ENCODE measurements at places on chromosomes 4 and X.

DNA sequence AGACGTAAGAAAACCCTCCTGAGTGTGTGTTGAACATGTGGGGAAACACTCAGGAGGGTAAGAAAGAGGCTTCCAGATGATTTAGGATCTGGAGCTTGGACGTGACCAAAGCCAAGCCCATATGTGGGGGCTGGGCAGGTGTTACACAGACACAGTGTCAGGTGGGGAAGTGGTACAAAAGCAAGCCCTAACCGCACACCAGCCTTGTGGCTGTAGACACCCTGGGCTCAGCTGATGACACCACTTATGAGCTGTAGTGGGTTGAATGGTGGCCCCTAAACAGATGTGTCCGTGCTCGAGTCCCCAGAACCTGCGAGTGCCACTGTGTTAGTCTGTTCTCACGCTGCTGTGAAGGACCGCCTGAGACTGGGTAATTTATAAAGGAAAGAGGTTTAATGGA is 25.0 kb upstream of the NSG1 start:
- no peak for DNase-seq

DNA sequence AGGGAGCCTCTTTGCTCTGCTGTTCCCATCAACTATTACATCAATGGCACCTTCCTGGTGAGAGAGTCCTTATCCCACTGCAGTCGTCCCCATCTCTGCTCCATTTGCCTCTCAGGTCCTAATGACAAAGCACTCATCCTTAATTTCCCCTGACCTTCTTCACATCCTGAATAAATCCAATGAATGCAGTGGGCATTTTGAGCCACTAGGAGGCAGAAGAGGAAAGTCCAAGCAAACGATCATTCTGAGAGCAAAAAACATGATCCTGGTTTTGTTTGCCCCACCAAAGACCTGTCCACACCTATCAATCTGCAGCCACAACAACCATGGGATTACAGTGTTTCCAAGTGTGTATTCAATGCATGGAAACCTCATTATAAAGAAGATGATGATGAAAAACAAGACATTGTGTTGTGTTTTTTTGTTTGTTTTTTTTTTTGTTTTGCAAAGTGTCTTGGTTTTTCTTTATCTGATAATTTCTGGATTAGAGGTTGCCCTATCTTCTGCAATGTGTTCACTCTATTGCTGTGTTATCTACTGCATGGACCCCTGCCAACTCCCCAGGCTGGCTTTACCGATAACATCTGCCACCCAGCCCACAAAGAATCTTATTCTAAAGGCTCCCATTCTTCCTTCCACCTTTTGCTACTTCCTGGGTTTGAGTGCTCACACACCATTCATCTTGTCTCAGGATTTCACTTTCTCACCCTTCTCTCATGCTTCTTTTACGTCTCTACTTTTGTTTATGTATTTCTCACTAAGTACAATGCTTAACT is 207.2 kb downstream of the NLGN4X start:
- peak; percentile 42 for DNase-seq

- DNase-seq, result no peak
Observed at GRCh38 chrX:103440621-103441020, 64.3 kb downstream of the BEX3 start.

DNA sequence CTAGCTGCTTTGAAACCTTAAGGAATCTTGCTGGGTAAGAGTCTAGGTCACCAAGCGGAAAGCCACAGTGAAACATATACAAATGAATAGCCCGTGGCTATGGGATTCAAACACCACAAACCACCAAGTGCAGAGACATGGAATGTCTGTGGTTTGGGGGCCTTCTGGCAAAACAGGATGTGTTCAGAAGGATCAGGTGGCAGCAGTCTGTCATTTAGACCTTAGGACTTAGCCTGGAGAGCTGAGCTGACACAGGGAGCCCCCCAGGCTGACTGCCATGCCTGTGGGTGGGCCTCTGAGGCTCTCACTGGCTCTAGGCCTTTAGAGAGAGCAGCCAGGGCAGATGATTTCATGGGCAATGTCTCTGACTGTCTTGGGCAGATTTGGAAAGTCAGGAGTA is 225.6 kb downstream of the FBXW7 start:
- DNase-seq, result no peak

DNA sequence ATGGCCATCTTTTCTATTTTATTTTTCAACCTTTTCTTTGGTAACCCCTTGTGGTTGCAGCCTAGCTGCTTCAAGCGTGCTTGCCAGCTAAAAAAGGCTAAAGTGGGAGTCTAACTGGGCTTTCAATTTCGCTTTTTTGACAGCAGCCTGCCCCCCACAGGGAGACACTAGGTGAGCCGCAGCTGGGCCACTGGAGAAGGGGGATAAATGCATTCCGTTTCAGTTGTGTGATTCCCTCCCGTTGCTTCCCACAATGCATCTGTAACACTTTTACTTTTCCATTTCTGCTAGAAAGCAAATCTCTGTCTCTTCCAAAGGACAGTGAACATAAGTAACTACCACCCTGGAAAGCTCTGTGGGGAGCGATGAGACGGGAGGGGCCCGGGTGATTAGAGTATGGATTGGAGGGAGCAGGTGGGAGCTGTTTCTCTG is 86.3 kb upstream of the RAPGEF2 start:
- DNase-seq, result no peak

GRCh38 chr4:25592736-25593135 is 62.9 kb upstream of the SLC34A2 start:
- DNase-seq, result no peak

DNA sequence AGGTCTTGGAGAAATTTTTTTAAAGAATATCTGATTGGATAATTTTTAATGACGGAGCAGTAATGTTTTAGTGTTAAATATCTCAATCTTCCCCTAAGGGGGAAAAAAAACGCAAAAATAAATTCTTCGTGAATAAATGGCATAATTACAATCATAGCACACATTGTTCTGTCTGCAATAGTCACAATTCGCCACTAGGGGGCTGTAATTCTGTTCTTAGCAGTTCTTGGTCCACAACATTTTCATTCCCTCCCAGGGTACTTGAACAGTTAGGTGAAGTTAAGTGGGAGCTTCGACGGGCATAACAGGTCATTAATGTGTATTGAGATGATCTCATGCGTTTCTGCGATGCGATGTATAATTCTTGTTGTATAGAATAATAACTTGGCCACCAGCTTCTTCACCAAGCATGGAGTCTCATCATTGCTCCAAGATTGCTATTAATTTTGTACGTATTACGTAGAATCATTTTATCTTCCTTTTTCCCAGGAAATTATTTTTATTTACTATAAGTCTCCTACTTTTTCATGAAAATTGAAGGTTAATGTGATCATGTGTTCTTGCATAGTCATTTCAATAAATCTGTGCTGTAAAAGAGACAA is 27.2 kb downstream of the HTR2C start:
- DNase-seq, result peak; percentile 42

GRCh38 chrX:13515211-13515930 is 54.0 kb upstream of the EGFL6 start:
- no peak for DNase-seq

DNA sequence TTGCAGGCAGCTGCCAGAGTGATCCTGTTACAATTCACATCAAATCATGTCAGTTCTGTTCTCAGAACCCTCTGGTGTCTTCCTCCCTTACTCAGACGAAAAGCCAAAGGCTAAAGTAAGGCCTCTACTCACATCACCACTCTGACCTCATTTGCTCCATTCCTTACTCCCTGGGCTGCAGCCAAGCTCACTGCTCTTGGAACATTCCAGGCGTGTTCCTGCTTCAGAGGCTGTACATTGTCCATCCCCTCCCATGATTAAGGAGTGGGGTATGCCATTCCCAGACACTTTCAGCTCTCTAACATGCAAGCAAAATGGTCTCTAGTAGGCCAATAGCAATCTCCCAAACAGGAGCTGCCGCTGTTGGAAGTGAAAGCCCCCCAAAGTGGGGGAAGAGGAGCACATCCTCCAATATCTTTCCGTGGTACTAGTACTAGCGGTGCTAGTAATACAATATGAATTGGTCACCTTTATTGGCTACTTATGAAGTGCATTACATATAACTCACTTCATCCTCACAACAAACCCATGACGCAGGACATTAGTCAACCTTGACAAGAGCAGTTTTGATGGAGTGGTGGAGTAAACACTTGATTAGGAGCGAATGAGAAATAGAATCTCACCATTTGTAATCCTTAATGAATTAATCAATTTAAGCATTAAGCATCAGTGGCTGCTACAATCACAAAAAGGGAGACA is 15.0 kb downstream of the GAB3 start:
- DNase-seq, result no peak

All from activated CD4-positive, alpha-beta T cell treated with anti-CD3 and anti-CD28 coated beads, Interleukin-2, Interleukin-6, amounts not matched to agents 100 ng/mL and 50 ng/mL, durations not matched to agents 16 hours and 8 hours (primary cell).